ENCODE measurements at places on chromosomes 12 and 14. TPM values are rescaled to one million over a fixed set of nuclear protein-coding genes. Genes with fewer than 3 reads are reported as not detected.

GRCh38 chr14:76769636-76770292, 8.5 kb downstream of the VASH1 start:
- no peak for DNase-seq

GRCh38 chr12:6285532-6286306, 24.8 kb upstream of the PLEKHG6 start:
- no peak for DNase-seq

- DNase-seq = no peak
Measured at GRCh38 chr12:82866946-82867345, 180.2 kb downstream of the TMTC2 start.

DNA sequence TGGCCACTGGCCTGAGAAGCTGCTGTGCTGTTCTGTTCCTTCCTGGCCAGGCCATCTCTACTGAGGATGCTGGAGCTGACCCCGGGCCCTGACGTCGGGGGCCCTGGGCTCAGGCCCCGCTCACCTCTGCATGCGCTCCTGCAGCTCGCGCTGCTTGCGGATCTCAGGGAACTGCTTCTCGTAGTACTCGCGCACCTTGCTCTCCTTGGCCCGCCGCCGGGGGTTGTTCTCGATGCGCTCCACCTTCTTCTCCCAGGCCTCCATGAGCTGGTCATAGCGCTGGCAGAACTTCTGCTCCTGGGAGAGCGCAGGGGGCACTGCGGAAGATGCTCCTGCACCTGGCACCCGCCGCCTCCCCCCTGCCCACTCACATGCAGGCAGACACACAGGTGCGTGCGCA, 135.6 kb downstream of the RFLNA start:
- DNase-seq = no peak

The RTL1 gene
- not detected for total RNA-seq

- DNase-seq = no peak
Measured at GRCh38 chr12:109444259-109444658, 32.8 kb downstream of the KCTD10 start.

DNA sequence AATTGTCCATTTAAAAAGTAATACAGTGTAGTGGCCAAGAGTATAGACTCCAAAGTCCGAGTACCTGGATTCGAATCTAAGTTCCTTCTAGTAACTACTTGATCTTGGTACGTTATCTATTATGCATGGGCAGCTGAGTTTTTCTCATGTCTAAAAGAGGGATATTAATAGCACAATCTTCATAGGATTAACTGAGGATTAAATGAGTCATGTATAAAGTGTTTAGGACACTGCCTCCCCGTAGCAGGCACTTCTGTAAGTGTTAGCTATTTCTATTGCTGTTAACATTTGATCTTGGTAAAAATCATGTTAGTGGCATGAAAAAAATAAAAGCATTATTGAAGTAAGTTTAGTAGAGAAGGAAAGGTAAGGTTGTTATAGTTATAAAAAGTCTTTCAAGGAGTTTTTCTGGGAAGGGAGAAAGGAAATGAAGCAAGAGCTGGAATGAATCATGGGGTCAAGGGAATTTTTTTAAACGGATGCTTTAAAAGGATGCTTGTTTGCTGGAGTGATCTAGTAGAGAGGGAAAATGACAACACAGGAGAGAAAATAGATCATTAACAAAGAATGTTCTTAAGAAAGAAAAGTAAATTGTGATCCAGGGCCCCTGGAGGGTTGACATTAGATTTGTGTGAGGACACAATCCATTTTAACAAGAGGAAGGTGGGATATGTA, 502.2 kb upstream of the USP15 start:
- DNase-seq = no peak

GRCh38 chr12:121579190-121579791, 1.5 kb downstream of the KDM2B start:
- no peak for DNase-seq

DNA sequence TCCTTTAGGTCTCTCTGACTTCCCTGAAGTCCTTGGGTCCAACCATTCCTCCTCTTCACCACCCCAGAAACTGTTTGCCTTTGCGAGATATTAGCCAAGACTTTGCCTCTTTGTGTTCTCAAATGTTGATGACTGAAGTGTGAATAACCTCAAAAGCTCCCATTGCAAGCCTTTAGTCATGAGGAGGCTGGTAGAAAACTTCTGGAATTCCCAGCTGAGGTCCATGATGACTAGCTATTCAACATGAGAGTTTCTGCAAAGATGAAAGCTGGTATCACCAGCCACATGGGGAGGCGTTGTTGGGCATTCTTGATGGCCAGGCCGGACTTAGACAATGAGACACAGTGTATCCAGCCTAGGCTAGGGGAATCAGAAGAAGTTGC, 111.7 kb downstream of the TBX5 start:
- no peak for DNase-seq

GRCh38 chr12:96101806-96102205, 66.4 kb upstream of the LTA4H start:
- no peak for DNase-seq

The CLEC9A gene
- not detected for total RNA-seq

- no peak for DNase-seq
Measured at GRCh38 chr12:49366096-49366651, 1.1 kb upstream of the SPATS2 start.

GRCh38 chr14:68760761-68761160, 32.1 kb downstream of the ZFP36L1 start:
- no peak for DNase-seq

The KRT6C gene
- not detected for total RNA-seq

Measured in activated naive CD4-positive, alpha-beta T cell treated with anti-CD3 and anti-CD28 coated beads, Interleukin-2, amount 50 U/mL, for 72 hours (primary cell).